Stimulated activated CD4-positive, alpha-beta T cell treated with anti-CD3 and anti-CD28 coated beads, TNF-alpha, amount 100 ng/mL, for 1 hour (primary cell): ENCODE measurements at places on chromosomes 2 and 18.
A peak's percentile ranks its signal among the peaks of the same experiment; 100 is the strongest.

- DNase-seq = no peak
Measured at GRCh38 chr2:133461484-133461883, 106.8 kb downstream of the NCKAP5 start.

DNA sequence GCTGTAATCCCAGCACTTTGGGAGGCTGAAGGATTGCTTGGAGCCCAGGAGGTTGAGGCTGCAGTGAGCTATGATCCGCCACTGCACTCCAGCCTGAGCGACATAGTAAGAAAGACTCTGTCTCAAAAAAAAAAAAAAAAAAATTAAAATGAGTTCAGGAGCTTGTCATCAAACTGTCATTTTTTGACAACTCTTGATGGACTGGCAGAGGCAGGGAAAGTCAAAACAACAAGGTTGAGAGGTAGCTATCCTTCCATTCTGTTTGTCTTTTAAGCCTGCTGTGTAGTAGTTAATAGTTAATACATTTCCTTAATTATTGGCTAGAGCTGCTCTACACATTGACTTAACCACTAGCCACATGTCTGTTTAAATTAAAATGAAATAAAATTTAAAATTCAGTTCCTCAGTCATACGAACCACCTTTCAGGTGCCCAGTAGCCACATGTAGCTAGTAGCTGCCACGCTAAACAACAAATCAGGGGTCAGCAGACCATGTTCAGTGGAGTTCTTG is 22.7 kb downstream of the DPYSL5 start:
- no peak for DNase-seq

DNA sequence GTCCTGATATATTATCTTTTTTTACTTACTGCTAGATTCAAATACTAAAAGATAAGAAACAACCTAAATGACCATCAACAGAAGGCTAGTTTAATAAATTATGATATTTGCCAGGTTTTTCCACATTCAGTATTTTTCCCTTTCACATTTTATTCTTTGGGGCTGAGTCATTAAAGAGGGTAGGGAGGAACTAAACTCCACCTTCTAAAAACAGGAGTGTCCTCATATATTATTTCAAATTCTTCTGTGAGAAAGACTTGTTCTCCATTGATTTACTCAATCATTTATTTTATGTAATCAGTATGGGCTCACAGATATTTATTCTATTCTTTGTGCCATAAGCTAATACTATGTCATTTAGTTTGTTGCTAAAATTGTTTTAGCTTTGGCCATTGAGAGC is 9.0 kb downstream of the HDHD2 start:
- no peak for DNase-seq

GRCh38 chr2:62856228-62857040 is 150.9 kb downstream of the EHBP1 start:
- no peak for DNase-seq

DNA sequence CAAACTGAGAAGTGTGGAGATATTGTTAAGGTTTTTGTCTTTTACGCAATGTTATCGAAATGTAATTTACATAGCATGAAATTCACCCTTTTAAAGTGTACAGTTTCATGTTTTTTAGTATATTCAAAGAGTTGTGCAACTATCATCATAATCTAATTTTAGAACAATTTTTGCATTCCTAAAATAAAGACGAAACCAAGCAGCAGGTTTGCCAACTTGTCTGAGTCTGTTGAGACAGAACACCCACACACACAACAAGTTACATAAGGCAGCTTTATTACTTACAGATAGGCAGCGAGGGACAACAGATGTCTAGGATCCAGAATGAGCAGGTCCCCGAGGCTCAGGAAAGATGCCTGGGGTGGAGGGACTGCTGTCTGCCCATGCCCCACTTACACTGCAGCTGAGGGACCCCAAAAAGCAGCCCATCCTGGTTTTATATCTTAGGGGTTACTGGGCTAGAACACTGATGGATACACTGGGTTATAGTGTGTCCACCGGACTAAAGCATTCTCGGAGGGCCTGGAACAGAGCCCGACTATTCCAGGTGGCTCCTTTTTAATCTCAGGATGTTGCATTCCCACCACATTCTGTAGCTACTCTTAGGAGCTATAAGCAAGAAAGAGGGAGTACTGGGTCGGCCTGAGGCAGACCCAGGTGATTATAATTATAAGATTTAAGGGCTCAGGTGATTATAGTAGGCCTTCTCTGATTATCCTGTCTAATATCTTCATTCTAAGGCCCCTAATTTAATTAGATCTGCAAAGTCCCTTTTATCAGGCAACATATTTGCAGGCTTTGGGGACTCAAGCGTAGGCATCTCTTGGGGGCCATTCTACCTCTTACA is 150.2 kb upstream of the DOK6 start:
- no peak for DNase-seq

DNA sequence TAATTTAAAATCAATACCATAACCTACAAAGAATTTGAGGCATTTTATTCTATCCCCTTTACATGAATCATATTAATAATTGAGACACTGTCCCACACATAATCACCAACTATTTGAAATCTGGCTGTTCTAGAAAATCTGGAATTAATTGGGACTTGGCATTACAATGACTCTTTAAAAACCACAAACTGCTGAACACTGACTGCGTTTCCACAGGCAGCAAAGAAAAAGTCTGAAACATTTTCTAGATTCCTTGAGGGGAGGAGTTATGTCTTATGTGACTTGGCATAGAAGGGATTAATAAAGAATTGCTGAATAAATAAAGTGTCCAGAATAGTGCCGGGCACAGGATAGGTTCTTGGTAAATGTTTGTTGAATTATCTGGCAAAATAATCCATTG is 61.4 kb downstream of the GPR39 start:
- DNase-seq = no peak

DNA sequence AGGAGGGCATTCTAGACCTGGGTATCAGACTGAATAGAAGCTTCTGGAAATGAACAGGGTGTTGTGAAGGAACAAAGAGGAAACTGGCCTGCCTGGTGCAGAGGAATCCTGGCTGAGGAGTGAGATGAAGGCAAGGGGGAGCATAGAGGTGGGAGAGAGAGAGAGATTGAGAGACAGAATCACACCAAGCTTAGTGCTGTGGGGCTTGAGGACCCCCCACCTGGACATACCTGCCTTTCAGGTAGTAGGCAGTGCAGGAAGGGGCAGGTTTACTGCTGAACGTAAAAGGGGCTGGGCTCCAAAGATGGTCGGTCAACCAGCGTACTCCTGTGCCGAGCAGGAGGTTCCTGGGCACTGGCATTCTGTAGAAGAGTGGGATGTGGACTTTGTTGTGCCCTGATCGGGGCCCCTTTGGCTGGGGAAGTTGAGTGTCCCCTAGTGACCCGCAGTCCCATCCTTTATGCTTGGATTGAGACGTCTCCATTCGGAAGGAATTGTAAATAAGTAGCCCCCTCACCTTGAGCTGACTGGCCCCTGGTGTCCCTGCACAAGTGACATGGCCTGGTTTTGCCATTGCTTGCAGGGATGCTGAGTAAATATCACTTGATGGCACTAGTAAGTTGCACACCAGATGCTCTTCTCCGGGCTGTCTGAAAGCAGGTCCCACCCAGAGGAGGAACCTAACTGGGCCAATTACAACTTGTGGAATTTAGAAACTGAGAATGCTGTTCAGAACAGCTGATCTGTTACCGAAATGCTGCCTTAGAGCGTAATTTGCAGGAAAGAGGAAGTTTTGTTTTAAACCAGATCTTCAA is 1.4 kb downstream of the UBE2F start:
- DNase-seq = no peak

DNA sequence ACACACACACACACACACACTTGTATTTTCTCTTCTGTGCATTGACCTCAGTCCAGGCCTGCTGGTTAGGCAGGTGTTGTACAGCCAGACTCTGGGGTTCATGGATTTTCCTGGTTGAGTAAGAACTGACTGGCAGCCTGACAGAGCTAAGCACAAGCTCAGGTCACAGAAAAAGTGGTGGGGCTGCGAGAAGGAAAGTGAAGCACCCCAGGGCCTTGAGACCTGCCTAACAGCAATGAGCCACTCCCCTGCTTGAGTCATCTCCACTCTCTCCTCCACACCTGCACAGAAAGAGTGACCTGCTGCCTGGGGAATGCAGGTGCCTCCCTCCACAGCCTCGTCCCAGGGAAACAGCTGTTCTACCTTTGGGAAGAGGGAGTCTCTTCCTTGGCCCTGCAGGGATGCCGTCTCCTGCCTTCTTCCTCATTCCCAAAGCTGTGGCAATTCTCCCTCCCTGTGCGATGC is 91.4 kb upstream of the LGALSL start:
- DNase-seq = no peak

DNA sequence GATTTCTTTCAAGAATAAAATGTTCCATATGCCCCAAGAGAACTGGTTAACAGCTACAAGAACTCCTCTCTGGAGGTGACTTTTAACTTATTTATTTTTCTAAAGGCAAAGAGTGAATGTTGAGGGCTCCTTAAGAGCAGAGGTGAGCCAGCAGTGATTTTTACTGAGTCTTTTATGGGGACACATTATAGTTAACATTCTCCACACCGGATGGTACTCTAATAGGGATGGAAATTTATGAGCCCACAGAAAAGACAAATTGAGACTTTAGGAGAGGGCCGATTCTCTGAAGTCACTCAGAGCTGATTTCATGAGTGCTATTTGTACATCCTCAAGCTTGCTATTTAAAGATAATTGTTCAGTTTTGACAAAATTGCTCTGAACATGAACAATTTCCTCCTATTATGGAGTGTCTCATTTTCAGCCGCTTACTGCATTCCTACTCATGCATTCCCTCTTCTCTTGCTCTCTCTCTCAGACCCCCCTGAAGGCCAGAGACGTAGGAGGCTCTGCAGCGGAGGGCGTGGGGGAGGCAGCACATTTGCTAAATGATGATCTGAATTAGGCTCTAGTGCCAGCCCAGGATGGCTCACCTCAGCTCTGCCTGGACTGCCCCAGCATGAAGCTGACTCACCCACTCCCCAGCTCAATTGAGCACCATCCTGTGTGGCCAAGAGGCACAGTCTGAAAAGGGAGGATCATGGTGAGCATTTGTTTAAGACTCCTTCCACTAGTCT is 5.9 kb upstream of the RPL37A start:
- DNase-seq = no peak

DNA sequence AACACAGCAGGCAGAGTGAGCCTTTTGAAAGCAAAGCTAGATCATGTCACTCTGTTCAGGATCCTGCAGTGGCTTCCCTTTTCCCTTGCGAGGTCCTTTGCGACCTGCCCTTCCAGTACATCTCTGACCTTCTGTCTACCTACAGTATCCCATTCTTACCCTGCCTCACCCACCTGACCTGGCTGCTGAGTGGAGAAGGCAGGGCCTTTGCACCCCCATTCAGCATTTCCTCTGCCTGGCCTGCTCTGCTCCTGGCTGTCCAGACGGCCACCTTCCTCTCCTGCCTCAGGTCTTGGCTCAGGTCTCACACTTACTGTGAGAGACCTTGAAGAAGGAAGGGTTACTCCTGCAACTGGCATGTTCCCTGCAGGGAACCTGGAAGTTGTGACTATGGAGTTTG is 77.4 kb downstream of the MAPRE2 start:
- no peak for DNase-seq

GRCh38 chr2:230007931-230008707 is 60.6 kb downstream of the SLC16A14 start:
- DNase-seq = peak; percentile 44

DNA sequence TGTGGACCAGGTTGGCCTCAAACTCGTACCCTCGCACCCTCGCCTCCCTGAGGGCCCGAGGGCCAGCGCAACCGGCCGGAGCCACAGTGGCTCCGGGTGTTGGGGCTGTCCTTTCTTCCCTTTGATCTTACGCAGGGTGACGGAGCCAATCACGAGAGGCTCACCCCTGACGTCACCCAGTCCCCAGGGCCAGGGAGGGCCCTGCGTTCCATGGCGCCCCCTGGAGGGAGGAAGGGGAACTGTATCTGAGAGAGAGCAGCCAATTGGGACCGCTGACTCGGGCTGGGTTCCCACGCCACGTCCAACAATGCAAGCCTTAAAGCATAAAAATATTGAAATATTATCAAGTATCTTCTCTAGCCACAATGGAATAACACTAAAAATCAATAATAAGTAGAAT is 432.8 kb upstream of the LRRTM4 start:
- no peak for DNase-seq

- DNase-seq = no peak
Measured at GRCh38 chr2:74510272-74510671, 2.8 kb upstream of the PCGF1 start.

DNA sequence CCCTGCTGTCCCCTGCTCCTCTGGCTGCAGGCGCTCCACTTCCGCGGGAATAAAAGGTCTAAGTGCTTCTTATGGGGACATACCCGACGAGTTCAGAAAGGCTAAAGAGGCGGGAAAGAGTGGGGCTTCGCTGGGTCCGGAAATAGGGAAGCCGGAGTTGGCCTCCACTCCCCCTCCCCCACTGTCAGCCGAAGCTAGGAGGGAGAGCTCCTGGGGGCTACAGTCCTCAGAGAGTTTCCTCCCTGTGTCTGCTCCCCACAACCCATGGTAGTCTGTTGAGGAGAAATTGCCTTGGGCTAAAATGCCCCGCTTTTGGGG is 7.2 kb downstream of the GAD1 start:
- no peak for DNase-seq
